ENCODE measurements at places on chromosomes 2 and 18. TPM values are rescaled to one million over a fixed set of nuclear protein-coding genes. Genes with fewer than 3 reads are reported as not detected.
A peak's percentile ranks its signal among the peaks of the same experiment; 100 is the strongest.

DNA sequence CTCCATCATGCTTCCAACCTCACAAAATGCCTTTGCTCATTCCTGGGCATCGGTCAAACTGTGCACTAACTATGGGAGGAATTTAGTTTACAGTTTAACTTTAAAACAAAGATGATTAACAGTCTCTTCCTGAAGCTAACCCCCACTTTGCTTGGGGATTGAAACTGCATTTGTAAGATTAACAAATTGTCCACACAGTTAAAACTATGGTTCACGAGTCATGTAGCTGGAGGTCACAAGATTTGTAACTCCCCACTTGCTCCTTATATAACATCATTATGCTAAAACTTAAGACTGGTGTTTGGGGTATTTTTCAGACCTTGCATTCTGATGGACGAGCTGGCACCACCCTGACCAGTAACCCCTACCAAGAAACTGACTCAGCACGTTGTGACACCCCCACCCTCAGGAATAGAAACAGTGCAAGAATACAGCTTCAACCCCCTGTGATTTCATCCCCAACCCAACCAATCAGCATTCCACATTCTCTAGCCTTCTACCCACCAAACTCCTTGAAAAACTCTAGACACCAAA lies 252.3 kb downstream of the MBD5 start:
- DNase-seq = no peak

DNA sequence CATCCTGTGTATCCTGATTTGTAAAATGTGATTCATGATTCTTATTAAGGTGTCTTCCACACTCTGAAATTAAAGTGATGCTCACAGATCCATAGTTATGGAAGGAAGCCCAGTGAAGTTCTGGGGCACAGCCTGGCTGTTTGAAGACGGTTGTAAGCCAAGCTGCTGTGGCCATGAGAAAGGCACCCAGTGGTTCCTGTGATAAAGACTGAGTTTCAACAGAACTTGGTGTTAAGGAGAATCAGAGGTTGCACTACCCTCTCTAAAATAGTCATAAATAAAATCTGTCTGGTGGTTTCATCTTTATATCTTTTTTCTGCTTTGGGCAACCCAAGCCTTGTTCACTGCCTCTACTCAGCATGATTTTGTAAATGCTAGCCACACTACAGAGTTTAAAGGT lies 32.2 kb upstream of the SPOPL start:
- no peak for DNase-seq

Gene MZT2B
- total RNA-seq = 595 TPM

Gene UGT1A5
- total RNA-seq = not detected

DNA sequence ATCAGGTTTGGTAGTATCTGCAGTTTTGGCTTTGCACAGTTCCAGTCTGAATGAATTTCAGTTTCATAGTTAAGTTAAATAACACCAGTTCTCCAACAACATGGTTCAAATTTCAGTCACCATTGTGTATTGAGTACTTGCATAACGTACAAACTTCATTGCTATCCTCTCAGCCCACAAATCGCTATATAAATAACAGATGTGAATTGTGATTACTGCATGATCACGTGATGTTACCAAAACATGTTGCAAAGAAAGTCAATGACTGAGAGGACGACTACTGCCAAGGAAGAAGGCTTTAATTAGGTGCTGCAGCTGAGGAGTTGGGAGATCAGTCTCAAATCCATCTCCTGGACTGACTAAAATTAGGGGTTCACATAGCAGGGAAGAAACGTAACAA lies 48.2 kb downstream of the COL4A4 start:
- DNase-seq = no peak

Gene LIMS4
- total RNA-seq = 3.7 TPM

GRCh38 chr2:143394062-143394461 lies 264.8 kb downstream of the ARHGAP15 start:
- no peak for DNase-seq

DNA sequence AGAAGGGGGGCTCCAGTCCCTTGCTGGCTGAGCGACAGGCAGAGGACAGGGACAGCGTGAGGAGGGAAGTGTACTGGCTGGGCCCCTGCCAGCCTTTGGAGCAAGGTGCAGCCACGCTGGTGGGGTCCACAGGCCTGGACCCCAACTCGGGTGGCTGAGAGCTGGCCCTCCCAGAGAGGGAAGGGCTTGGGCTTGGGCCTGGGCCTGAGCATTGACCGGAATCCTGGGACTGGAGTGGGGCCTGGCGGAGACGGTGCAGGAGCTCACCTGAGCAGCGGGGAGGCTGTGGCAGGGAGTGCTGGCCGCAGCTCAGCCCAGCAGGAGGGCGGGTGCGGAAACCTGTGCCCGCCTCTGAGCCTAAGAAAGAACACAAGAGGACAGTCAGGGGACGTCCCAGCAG lies 27.9 kb downstream of the KCNIP3 start:
- peak; percentile 49 for DNase-seq

Gene MAPK4
- total RNA-seq = 34.1 TPM

Gene CCDC102B
- total RNA-seq = 3.9 TPM

Gene BOLL
- not detected for total RNA-seq

Data from Right ventricle myocardium inferior (tissue), 1 donor.